Fibroblast of villous mesenchyme (primary cell): ENCODE measurements at places on chromosomes 2 and 18. TPM values are rescaled to one million over a fixed set of nuclear protein-coding genes. Genes with fewer than 3 reads are reported as not detected.

Gene PID1
- total RNA-seq, result 12.1 and 16.4 TPM in 2 replicates

Gene PLB1
- 0.32 and 3.0 TPM in 2 replicates for total RNA-seq

Gene CDKL4
- 1.9 and 4.3 TPM in 2 replicates for total RNA-seq

Gene SCYGR4
- total RNA-seq, result not detected in 2 replicates

Gene CCDC85A
- 2.3 and 5.2 TPM in 2 replicates for total RNA-seq

Gene C2orf66
- total RNA-seq, result under 0.01 TPM in 1 of 2 replicates, not detected in the other

Gene HRH4
- under 0.01 TPM in 1 of 2 replicates, not detected in the other for total RNA-seq

Gene PRKCE
- 19.0 and 27.2 TPM in 2 replicates for total RNA-seq

Gene RAB27B
- total RNA-seq, result 3.9 and 6.5 TPM in 2 replicates

Gene SERPINB12
- not detected in 2 replicates for total RNA-seq

Gene MRO
- under 0.01 TPM in 1 of 2 replicates, not detected in the other for total RNA-seq

Gene TMEM247
- total RNA-seq, result 0.32 TPM in 1 of 2 replicates, not detected in the other

Gene LPIN1
- total RNA-seq, result 62.2 and 69.6 TPM in 2 replicates

Gene RNU2-63P
- total RNA-seq, result under 0.01 TPM in 1 of 2 replicates, not detected in the other

Gene B4GALT6
- total RNA-seq, result 2.9 and 8.6 TPM in 2 replicates

Gene DAPL1
- not detected in 2 replicates for total RNA-seq

Gene NAT8
- not detected in 2 replicates for total RNA-seq

Gene HOXD13
- total RNA-seq, result 0.43 TPM in 1 of 2 replicates, not detected in the other

Gene NPHP1
- total RNA-seq, result 4.3 and 4.8 TPM in 2 replicates

Gene NFATC1
- 0.43 and 1.3 TPM in 2 replicates for total RNA-seq

Gene PGAP1
- total RNA-seq, result 8.1 and 11.7 TPM in 2 replicates

Gene C2orf72
- total RNA-seq, result not detected in 2 replicates

Gene DPP10
- under 0.01 and 0.32 TPM in 2 replicates for total RNA-seq

Gene MDH1
- 164 and 189 TPM in 2 replicates for total RNA-seq

Gene GBX2
- 1.6 TPM in 1 of 2 replicates, not detected in the other for total RNA-seq

Gene KANSL1L
- 18.0 and 28.1 TPM in 2 replicates for total RNA-seq

Gene DPP4
- 58.6 and 130 TPM in 2 replicates for total RNA-seq

Gene ABCB11
- under 0.01 TPM in 1 of 2 replicates, not detected in the other for total RNA-seq

Gene GRHL1
- total RNA-seq, result 0.64 and 1.7 TPM in 2 replicates

Gene CRACDL
- total RNA-seq, result not detected in 2 replicates

Gene RASGRP3
- total RNA-seq, result 4.2 and 12.1 TPM in 2 replicates

Gene NEUROD1
- total RNA-seq, result not detected in 2 replicates

Gene WDR33
- 25.1 and 35.4 TPM in 2 replicates for total RNA-seq
